Cardiac atrium fibroblast (primary cell): ENCODE measurements at places on chromosomes 7 and 10. TPM values are rescaled to one million over a fixed set of nuclear protein-coding genes. Genes with fewer than 3 reads are reported as not detected.

HACD1 gene
- total RNA-seq: 7.4 and 12.8 TPM in 2 replicates

ANKRD61 gene
- total RNA-seq: not detected in 2 replicates

TSPAN13 gene
- total RNA-seq: 11.4 and 16.0 TPM in 2 replicates

PRSS37 gene
- not detected in 2 replicates for total RNA-seq

GBX1 gene
- total RNA-seq: not detected in 2 replicates

GNGT1 gene
- total RNA-seq: not detected in 2 replicates

LEP gene
- total RNA-seq: under 0.01 and 0.16 TPM in 2 replicates

AKR1D1 gene
- total RNA-seq: not detected in 2 replicates

TMEM176B gene
- not detected in 2 replicates for total RNA-seq

AOAH gene
- total RNA-seq: not detected in 2 replicates

VSTM2A gene
- total RNA-seq: not detected in 2 replicates

SRGN gene
- total RNA-seq: 574 and 715 TPM in 2 replicates
